Prostate gland (tissue), 2 donors: ENCODE measurements at places on chromosomes 2 and 18. TPM values are rescaled to one million over a fixed set of nuclear protein-coding genes. Genes with fewer than 3 reads are reported as not detected.

SKOR2 gene
- total RNA-seq = not detected

SRSF7 gene
- 73.2 TPM for total RNA-seq

GBX2 gene
- total RNA-seq = not detected

IL18R1 gene
- 1.5 TPM for total RNA-seq

CPO gene
- not detected for total RNA-seq

CD8B2 gene
- 1.2 TPM for total RNA-seq

CTAGE1 gene
- total RNA-seq = not detected

CYS1 gene
- 5.2 TPM for total RNA-seq

KCNJ13 gene
- total RNA-seq = 0.32 TPM

SCN9A gene
- 0.46 TPM for total RNA-seq

ALMS1 gene
- total RNA-seq = 69.3 TPM
